ENCODE measurements at places on chromosomes 4 and X.

DNA sequence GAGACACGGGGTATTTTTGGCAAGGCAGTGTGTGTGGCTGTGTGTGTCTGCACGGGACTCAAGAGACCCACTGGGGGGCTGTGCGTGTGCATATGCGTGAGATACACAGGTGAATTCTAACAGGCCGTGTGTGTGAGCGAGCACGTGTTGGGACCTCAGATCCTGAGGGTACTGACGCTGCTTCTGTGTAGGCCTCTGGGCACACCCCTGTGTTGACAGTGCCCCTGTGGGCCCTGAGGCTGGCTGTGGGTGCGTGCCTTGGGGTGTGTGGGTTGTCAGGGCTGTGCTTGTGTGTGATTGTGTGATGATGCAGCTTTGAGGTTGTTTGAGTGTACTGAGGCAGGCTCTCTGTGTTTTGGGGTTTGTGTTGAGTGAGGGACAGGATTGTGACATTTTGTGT is 13.9 kb downstream of the FOXP3 start:
- no peak for DNase-seq

- peak; percentile 59 for DNase-seq
Observed at GRCh38 chr4:69689599-69689998, 36.6 kb upstream of the UGT2A1 start.

DNA sequence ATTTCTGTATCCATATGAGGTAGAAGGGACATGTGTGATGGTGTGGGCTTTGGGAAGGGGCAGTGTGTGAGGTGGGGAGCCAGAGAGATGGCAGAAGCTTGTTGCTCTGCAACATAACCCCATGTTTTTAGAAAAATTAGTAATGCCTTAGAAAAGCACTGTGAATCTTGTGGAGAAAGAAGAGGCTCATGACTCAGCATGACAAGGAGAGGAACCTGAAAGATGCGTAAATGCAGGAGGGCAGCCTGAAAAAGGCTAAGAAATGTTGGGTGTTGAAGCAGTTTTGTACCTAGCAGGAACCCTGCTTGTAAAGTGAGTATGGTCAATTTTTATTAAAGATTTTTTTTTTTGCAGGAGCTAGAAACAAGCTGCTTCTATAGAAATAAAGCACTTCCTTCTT is 59.8 kb downstream of the ARSJ start:
- DNase-seq = no peak

GRCh38 chrX:48665991-48666390 is 17.6 kb upstream of the WAS start:
- no peak for DNase-seq

GRCh38 chr4:182808673-182809416 is 108.3 kb downstream of the DCTD start:
- DNase-seq = peak; percentile 93

DNA sequence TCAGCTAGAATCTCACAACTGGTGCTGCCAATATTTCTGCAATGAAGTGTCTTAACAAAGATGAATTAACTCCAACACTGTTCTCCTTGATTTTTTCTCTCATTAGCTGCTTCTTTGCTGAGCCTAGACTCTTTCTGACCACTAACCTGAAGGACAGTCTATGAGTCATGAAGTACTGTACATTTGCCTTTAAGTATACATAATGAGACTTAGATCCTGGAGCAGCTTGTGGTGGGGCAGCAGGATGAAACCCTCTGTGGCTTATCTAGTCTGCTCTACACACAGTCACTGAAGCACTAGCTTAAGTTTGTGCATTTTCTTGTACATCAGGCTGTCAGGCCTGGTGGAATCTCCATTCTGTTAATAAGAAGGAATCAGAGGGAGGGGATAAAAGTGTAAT is 307.4 kb upstream of the SMIM31 start:
- DNase-seq = no peak

GRCh38 chr4:140693562-140693961 is 62.6 kb downstream of the TBC1D9 start:
- DNase-seq = no peak

GRCh38 chrX:44433556-44433955 is 90.1 kb upstream of the EFHC2 start:
- no peak for DNase-seq

GRCh38 chrX:41499984-41500383 is 52.8 kb downstream of the NYX start:
- DNase-seq = no peak

GRCh38 chr4:169941141-169941540 is 85.1 kb downstream of the MFAP3L start:
- no peak for DNase-seq

GRCh38 chr4:115219315-115219860 is 106.0 kb upstream of the NDST4 start:
- no peak for DNase-seq

DNA sequence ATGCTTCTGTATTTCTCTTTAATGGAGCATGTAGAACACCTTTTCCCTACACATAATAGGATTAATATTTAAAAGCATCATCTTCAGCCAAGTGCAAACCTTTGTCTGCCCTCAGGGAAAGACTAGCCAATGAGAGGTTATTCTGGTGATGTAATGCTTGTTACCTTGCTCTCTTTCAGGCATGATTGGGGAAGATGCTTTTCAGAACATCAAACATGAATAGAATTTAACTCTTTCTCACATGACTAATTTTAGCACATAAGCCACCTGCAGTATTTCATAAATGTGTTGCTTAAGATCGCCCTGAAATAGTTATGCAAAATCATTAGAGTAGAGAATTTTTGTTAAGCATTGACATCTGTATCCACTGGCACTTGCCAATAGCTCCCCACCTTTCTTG is 10.7 kb upstream of the EPGN start:
- no peak for DNase-seq

DNA sequence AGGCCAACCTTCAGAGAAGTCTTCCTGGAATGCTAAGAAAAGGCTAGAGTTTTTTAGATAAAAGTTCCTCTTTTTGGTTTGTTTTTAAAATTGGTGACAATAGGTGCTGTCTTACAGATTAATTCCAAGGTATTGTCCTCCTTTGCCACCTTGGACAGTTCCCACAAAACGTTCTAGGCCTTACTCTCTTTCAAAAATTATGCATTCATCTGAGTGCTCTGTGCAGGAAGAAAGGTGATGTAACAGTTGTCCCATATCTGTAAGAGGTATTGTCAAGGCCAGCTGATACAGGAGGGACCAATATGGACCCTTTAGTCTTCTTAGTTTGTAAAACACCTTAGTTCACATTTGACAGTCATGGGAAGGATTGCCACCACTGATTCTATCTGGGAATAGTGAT is 15.9 kb upstream of the CXCL5 start:
- DNase-seq = no peak

- no peak for DNase-seq
Observed at GRCh38 chrX:91434351-91435168, at the start of gene PABPC5. PABPC5 (plus strand) TSS chrX:91434839; CDS start chrX:91435578, 739 bp downstream.

DNA sequence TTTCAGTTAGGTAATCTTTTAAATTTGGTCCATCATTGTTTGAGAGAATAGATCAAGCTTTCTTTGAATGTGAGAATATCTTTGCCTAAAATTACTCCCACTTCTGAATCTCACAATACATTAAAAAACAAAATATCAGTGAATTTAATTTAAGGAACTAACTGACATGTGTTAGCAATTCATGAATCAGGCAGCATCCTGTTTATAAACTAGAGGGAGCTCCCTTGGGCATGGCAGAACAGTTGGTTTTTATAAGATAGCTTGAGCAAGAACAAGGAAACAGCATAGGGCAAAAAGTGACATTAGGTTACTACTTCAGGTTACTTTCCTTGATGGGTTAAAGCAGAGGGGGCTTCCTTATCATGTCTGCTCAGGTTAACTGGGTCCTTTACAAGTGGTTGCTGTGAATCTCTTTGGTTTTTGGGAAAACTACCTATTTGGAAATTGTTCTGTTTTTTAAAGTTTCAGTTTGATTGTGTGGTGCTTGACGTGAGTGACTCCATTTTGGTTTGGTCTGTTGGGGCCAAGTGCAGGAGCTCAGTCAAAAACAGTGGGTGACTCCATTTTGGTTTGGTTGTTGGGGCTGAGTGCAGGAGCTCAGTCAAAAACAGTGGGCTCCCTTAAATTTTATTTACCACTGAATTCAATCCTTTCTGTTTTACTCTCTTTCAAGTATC is 68.0 kb downstream of the PPEF2 start:
- no peak for DNase-seq

GRCh38 chr4:54093324-54094240 is 6.4 kb upstream of the GSX2 start:
- peak; percentile 62 for DNase-seq

DNA sequence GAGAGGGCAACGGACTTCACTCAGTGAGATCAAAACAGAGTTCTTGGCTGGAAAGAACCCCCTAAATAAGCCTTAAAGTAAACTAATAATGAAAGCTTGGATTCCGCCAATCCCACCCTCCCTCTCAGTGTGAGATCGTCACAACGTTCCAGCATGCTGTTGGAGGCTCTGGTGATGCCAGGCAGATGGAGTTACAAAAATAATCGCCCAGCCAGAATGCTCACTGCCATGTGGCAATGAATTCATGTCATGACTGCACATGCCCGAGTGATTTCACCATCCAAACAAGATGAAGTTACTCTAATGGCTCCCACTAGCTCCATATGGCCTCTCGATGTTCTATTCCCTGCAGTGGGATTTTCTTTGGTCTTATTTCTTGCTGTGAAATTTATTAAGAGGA is 248.0 kb downstream of the SPATA18 start:
- no peak for DNase-seq

- DNase-seq = no peak
Observed at GRCh38 chr4:2939383-2940243, 23.6 kb downstream of the NOP14 start.

DNA sequence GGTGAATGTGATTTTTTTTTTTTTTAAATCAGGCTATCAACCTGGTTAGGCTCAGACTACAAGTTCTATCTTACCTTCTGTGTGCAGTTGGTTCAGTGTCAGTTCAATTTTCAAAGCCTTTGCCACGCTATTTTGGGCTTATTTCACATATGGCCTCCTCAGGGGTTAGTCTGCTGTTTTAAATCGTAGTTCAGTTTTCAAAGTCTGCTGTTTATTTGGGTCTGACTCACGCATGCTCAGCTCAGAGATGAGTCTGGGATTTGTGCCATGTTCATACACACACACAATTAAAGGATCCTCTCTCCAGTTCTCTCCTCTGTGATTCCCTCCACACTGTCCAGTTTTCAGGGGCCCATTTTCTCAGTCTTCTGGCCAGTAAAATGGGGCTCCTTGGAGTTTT is 32.3 kb upstream of the ZFX start:
- no peak for DNase-seq

GRCh38 chr4:158726633-158727032 is 3.4 kb upstream of the PPID start:
- DNase-seq = peak; percentile 51

GRCh38 chr4:139734201-139734874 is 68.7 kb downstream of the MGST2 start:
- no peak for DNase-seq

- DNase-seq = no peak
Observed at GRCh38 chr4:30265716-30266115, 454.5 kb upstream of the PCDH7 start.

- no peak for DNase-seq
Observed at GRCh38 chr4:140004549-140004895, 149.5 kb downstream of the MAML3 start.

DNA sequence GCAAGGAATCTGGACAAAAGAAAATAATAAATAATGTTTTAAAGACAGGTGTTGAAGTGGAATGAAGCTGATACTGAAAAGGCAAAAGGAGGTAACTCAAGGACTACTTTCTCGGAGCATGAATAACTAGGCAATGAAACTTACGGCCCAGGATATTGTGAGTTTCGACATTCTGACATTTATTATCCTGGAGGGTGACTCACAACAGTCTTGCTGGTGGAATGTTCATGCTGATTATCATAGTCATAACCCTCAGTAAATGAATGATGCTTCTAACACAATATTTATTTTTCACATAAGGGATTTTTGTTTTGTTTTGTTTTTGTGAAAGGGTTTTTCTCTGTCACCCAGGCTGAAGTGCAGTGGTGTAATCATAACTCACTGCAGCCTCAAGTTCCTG is 147.0 kb upstream of the HPGD start:
- no peak for DNase-seq

- no peak for DNase-seq
Observed at GRCh38 chrX:103148075-103148474, 55.1 kb upstream of the NXF3 start.

GRCh38 chr4:77911091-77911490 is 48.5 kb downstream of the MRPL1 start:
- DNase-seq = no peak

DNA sequence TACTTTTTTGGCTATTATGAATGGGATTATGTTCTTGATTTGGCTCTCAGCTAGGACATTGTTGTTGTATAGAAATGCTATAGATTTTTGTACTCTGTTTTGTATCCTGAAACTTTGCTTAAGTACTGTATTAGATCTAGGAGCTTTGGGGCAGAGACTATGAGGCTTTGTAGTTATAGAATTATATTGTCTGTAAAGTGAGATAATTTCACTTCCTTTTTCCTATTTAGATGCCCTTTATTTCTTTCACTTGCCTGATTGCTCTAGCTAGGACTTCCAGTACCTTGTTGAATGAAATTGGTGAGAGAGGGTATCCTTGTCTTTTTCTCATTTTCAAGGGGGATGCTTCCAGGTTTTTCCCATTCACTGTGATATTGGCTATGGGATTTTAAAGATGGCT is 28.1 kb downstream of the ADAM29 start:
- no peak for DNase-seq

GRCh38 chrX:154030266-154030665 is 10.6 kb upstream of the IRAK1 start:
- no peak for DNase-seq

- DNase-seq = no peak
Observed at GRCh38 chr4:139245590-139245989, 34.4 kb downstream of the MGARP start.
